ENCODE measurements at places on chromosomes 12 and 14.

DNA sequence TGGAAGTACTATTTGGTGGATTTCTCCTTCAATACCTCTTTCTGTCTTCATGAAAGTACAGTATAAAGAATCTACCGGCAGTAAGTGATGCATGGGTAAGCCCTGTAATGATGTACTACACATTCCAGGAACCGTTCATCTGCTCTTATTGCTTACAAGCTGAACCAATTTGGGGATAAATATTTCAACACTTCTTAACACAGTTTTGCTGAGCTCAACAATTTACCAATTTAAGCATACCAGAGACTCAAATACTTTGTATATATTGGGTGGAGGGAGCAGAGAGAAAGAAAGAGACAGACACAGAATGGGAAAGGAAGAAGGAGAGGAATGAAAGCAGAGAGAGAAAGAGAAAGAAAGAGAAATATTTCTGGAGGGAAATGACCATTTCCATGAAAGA lies 821.1 kb upstream of the FLRT2 start:
- H3K4me3 ChIP-seq, result no peak overlapping the region
- no peak for DNase-seq
- H3K27ac ChIP-seq, result no peak overlapping the region
- H3K4me1 ChIP-seq, result no peaks in the 10 kb centered on the region
- no peaks in the 10 kb centered on the region for H3K36me3 ChIP-seq

- no peak overlapping the region for H3K4me3 ChIP-seq
- H3K27me3 ChIP-seq, result no peaks in the 10 kb centered on the region
- H3K36me3 ChIP-seq, result no peaks in the 10 kb centered on the region
- DNase-seq, result no peak
- no peak overlapping the region for H3K27ac ChIP-seq
Observed at GRCh38 chr14:24456980-24457379, 14.4 kb upstream of the SDR39U1 start.

- DNase-seq, result peak; percentile 92
- no peaks in the 10 kb centered on the region for H3K36me3 ChIP-seq
- peak overlapping the region; percentile 73 for H3K27ac ChIP-seq
Observed at GRCh38 chr12:92987362-92987761, 58.3 kb upstream of the EEA1 start.

GRCh38 chr12:1855241-1855640 lies 34.9 kb downstream of the LRTM2 start:
- no peak overlapping the region for H3K27ac ChIP-seq
- no peaks in the 10 kb centered on the region for H3K36me3 ChIP-seq
- no peaks in the 10 kb centered on the region for H3K4me1 ChIP-seq
- no peak for DNase-seq
- H3K4me3 ChIP-seq, result no peak overlapping the region

- H3K36me3 ChIP-seq, result peaks cover 7% of the 10 kb centered on the region
- H3K27ac ChIP-seq, result no peak overlapping the region
- H3K27me3 ChIP-seq, result no peaks in the 10 kb centered on the region
- DNase-seq, result no peak
Observed at GRCh38 chr12:122190842-122191668, 8.1 kb downstream of the LRRC43 start.

DNA sequence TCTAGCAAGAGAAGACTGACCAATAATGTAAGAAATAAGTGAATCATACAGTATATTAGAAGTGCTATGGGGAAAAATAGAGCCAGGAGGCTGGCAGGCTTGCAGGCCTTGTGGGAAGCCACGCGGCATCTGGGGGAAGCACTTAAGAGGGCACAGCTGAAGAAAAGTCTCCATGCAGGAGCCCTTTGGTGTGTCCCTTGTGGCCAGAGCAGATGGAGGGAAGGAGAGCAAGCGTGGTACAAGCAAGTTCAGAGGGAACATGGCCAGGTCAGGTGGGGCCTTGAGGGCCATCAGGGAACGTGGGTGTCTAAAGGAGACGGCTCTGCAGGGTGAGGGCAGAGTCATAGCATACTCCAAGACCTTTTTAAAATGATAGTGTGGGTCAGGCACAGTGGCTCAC lies 51.7 kb downstream of the LRRC74A start:
- no peaks in the 10 kb centered on the region for H3K27me3 ChIP-seq
- H3K36me3 ChIP-seq, result no peaks in the 10 kb centered on the region
- H3K27ac ChIP-seq, result no peak overlapping the region

Measured in spinal cord (tissue), 10 donors.